SK-N-SH (cell line): ENCODE measurements at places on chromosomes 12 and 14. TPM values are rescaled to one million over a fixed set of nuclear protein-coding genes. Genes with fewer than 3 reads are reported as not detected.

PLBD1 gene
- polyA plus RNA-seq, result 0.03 and 0.10 TPM in 2 replicates

SYNDIG1L gene
- polyA plus RNA-seq, result not detected in 2 replicates

NUDT14 gene
- 15.8 and 18.4 TPM in 2 replicates for polyA plus RNA-seq

DAO gene
- polyA plus RNA-seq, result not detected in 2 replicates

RFX4 gene
- not detected in 2 replicates for polyA plus RNA-seq

IFI27L1 gene
- 35.3 and 41.1 TPM in 2 replicates for polyA plus RNA-seq

KCNJ8 gene
- 0.15 and 0.37 TPM in 2 replicates for polyA plus RNA-seq

RHOJ gene
- polyA plus RNA-seq, result 12.1 and 16.7 TPM in 2 replicates

FOXG1 gene
- not detected in 2 replicates for polyA plus RNA-seq

APOF gene
- polyA plus RNA-seq, result not detected in 2 replicates

KRT78 gene
- polyA plus RNA-seq, result not detected in 2 replicates

CLBA1 gene
- 18.5 and 21.4 TPM in 2 replicates for polyA plus RNA-seq

GALNT6 gene
- 0.47 and 0.74 TPM in 2 replicates for polyA plus RNA-seq
